ENCODE measurements at places on chromosomes 2 and 18. TPM values are rescaled to one million over a fixed set of nuclear protein-coding genes. Genes with fewer than 3 reads are reported as not detected.

ACADL gene
- not detected for total RNA-seq

- H3K27me3 ChIP-seq: no peaks in the 10 kb centered on the region
- H3K4me3 ChIP-seq: no peak overlapping the region
- peaks cover 14% of the 10 kb centered on the region for H3K4me1 ChIP-seq
- H3K36me3 ChIP-seq: no peaks in the 10 kb centered on the region
These were observed 92.1 kb downstream of the SLC8A1 start for GRCh38 chr2:40359811-40360210.

GRCh38 chr2:98833172-98833916 is 102.4 kb upstream of the MGAT4A start:
- no peaks in the 10 kb centered on the region for H3K27me3 ChIP-seq
- peaks cover 6% of the 10 kb centered on the region for H3K4me1 ChIP-seq
- H3K4me3 ChIP-seq: no peak overlapping the region
- no peak overlapping the region for H3K27ac ChIP-seq
- DNase-seq: no peak

DNA sequence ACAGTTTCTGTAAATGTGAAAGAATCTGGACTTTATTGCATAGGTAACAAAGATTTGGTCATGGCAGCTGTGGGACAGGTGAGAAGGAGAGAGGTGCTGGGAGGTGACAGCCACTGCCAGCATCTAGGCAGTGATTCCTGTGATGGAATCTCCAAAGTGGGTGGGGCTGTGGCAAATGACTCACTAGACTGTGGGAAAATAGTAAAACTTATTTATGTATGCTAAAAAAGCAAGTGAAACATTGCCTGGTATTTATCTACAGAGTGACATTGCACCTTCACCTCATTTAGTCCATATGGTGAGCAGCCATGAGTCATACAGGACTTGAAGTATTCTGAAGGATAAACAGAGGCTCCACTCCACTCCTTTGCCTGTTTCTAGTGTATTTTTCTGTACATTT is 145.3 kb upstream of the MEX3C start:
- no peak overlapping the region for H3K27ac ChIP-seq
- H3K36me3 ChIP-seq: no peaks in the 10 kb centered on the region
- H3K4me1 ChIP-seq: no peaks in the 10 kb centered on the region
- H3K4me3 ChIP-seq: no peak overlapping the region
